ENCODE measurements at places on chromosomes 2 and 18.

GRCh38 chr2:155730804-155731203 lies 601.7 kb downstream of the NR4A2 start:
- peak; percentile 22 for DNase-seq

- DNase-seq: peak; percentile 29
These were observed 264.6 kb upstream of the THUMPD2 start for GRCh38 chr2:40043641-40044040.

DNA sequence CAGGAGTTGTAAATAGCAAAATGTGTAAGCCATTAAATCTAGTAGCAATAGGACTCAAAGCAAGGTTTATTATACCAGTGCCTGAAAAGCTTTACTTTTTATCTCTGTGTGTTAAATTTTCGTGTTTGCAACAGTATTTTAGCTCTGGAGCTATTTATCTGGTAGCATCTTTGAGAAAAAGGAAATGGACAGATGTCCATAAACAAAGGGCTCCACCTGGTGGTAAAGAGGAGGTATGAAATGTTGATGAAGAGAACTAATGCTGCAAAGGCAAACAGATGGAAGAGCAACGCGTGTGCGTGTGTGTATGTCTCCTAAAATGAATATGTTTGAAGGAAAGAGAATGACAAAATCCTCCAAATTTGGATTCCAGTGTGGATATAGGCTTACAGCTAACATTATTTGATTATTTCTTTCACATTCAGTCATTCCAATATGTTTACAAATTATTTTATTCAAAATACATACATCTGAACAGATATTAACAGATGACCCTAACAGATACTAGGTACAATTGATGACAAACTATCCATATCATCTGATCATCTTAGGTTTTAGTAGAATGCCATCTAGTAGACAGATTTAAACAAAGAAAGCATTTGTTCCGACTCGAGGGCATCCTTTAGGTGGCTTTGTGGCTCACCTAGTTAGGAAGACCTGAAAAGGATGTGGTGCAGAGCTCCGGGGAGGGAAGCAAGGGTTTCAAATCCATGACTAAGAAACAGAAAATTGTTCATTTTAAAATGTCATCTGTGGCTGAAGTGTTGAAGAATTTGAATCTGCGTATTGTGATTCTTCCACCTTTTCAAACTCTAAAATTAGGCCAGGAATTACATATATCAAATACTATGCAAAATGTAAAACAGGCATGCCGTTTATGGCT lies 383.3 kb downstream of the MTX2 start:
- DNase-seq: peak; percentile 74

DNA sequence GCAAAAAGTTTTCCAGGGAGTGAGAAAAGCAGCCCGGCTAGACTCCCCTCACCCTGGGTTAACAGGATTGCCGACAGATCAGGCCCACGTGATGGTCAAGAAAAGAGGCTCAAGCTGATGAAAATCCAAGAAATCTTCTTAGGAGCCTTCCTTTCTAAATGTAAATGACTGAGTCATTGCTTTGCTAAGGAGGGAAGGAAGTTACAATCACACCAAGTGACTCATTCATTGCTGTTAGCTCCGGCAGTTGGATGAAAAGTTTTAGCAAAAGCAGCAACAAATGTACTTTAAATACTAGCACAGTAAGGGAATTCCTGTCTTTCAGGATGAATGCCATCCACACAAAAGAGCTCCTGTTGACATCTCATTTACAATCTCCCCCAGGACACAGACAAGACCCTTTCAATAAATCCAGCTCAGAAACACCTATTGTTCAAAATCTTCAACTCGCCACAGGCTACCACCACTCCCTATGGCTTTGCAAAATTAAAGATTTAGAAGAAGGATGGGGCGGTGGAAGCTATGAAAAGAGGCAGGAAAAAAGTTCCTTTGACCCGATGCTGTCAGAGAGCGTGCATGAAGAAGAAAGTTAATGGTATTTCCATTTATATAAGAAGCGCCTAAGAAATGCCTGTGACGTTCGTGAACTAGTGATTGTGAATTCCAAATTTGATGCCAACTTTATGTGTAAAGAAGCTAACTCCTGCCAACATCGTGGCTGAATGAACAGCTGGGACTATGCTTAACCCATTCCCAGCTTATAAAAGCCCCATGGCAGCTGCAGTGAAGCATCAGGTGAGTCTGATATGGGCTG lies 153.7 kb downstream of the TGIF1 start:
- DNase-seq: peak; percentile 91

- no peak for DNase-seq
These were observed 18.4 kb upstream of the B3GNT2 start for GRCh38 chr2:62177392-62178049.

Measured in neural progenitor cell (in vitro differentiated cells).